NCI-H1105 treated with DMSO at 0.1 percent for 48 hours (cell line): ENCODE measurements at places on chromosomes 7 and 10.

DNA sequence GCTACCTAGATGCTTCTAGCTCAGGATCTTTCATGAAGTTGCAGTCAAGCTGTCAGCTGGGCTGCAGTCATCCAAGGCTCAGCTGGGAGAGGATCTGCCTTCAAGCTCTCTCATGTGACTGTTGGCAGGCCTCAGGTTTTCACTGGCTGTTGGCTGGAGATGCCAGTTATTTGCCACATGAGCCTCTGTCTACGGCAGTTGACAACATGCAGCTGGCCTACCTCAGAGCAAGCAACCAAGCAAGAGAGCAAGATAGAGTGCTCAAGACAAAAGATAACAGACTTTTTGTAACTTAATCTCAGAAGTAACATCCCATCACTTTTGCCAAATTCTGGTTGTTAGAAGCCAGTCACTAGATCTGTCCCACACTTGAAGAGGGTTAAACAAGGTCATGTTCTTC lies 125.8 kb downstream of the TPST1 start:
- no peak for DNase-seq

DNA sequence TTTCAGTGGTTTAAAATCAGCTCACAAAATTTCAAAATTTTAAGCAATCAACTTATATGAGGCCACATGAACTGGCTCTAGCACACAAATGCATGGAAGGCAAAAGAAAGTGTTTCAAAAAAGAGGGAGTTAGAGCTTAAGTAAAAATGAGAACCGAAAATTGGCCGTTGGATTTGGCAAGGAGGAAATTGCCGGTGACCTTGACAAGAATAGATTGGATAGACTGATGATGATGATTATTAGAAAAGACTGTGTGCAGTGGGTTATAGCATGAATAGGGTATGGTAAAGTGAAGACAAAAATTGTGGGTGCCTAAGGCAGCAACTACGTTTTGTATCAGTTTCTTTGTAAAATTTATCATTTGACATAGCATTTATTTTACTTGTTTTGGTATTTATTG lies 175.7 kb downstream of the SEMA3D start:
- DNase-seq, result no peak

- DNase-seq, result no peak
These were observed 172.3 kb upstream of the ADCY1 start for GRCh38 chr7:45401851-45402250.

DNA sequence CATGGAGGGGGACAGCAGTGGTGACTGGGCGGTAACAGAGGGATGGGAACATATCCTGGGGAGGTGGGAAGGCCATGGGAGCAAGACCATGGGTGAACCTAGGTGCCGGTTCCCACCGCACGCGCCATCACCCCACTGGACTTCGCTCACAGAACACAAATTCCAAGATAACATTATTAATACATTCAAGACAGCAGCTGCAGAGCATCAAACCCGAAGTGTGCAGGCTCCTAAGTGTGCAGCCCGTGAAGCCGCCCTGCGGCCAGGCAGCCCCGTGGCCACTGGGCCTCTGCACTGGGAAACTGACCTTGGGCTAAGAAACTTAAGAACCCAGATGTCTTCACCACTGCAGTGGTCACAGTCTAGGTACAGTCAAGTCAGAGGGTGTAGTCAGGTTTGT lies 42.8 kb upstream of the ZRANB1 start:
- DNase-seq, result no peak

GRCh38 chr10:118342638-118343020 lies 505 bp upstream of the FAM204A start:
- no peak for DNase-seq

DNA sequence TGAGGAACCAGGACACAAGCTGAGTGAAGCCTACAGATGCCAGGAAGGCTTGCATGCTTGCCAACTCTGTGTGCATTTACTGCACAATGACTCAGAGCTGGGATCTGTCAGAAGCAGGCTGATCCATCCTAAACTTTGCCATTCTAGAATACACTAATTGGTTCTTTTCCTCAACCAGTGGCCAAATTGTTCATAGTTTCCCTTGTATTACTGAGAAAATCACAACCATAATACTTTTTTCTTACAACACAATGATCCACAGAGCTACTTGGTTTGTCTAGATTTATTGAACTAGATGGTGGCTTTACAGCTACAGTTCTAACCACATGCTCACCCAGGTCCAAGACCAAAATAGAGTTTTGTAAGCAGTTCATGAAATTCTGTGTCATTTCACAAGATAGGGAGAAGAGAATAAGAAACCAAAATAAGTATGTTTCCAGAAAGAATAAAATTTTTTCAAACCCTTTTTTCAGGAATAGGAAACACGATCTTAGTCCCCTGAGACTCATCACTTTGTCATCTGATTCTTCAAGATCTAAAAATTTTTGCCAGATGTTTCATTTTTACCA lies 21.0 kb upstream of the LRRC17 start:
- DNase-seq, result no peak

- DNase-seq, result no peak
These were observed 27.5 kb upstream of the SMC3 start for GRCh38 chr10:110540031-110540430.

DNA sequence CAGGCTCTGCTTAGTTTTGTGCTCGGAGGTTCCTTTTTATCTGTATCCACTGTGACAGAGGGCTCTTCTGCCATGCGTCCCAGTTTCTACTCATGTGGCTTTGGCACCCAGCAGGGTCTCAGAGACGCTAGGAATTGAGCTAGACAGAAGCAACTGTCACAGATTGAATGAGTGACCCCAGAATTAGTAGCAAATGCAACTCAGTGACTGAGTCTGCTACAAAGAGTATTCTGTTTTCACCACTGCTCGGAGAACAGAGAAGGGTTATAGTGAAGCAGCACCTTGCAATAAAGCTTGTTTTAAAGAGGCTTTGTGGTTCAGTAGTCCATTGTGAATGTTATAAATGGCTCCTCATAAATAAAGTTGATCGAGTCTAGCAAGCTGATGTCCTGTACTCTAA lies 113.2 kb downstream of the DNAH11 start:
- DNase-seq, result no peak

- DNase-seq, result no peak
These were observed 66.3 kb upstream of the SLC25A13 start for GRCh38 chr7:96388166-96388565.

DNA sequence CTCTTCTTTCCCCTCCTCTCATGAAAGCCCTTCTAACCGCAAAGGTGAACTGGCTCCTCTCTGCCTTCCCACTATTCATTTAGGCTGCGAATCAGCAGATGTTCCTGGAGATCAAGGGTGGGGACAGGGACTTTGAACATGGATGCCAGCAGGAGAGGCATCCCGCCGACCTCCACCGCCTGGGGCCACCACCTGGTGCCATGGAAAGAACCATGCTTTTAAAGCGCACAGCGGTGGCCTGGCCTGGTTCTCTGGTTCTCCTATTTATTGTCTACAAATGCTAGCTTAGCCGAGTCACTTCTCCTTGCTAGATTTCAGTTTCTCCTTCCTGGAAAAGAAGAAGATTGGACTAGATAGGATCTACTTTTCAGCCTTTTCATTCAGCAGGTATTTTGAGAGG lies 43.2 kb upstream of the KCNMA1 start:
- no peak for DNase-seq

DNA sequence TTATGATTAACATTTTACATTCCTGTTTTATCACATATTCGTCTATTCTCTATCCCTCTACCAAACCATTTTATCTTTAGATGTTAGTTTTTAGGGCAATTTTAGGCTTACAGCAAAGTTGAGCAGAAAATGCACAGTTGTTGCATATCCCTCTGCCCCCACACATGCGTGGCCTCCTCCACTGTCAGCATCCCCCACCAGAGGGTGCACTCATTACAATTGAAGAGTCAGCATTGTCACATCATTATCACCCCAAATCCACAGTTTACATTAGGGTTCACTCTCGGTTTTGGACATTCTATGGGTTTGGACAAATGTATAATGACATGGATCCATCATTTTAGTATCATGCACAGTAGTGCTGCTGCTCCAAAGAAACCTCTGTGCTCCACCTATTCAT lies 86.4 kb downstream of the WDR37 start:
- DNase-seq, result no peak

- DNase-seq, result no peak
These were observed 35.1 kb downstream of the ZNF438 start for GRCh38 chr10:30996481-30997005.

- DNase-seq, result no peak
These were observed 667.3 kb downstream of the PHTF2 start for GRCh38 chr7:78465894-78466293.

GRCh38 chr10:80871083-80871482 lies 333.4 kb downstream of the SH2D4B start:
- DNase-seq, result no peak

GRCh38 chr10:127497685-127498084 lies 51.4 kb upstream of the NPS start:
- DNase-seq, result no peak

- no peak for DNase-seq
These were observed 99.8 kb upstream of the RET start for GRCh38 chr10:42977032-42977416.

GRCh38 chr7:147567043-147567442 lies 1023.5 kb upstream of the C7orf33 start:
- DNase-seq, result no peak

GRCh38 chr10:112728997-112729396 lies 221.1 kb upstream of the TCF7L2 start:
- DNase-seq, result no peak

DNA sequence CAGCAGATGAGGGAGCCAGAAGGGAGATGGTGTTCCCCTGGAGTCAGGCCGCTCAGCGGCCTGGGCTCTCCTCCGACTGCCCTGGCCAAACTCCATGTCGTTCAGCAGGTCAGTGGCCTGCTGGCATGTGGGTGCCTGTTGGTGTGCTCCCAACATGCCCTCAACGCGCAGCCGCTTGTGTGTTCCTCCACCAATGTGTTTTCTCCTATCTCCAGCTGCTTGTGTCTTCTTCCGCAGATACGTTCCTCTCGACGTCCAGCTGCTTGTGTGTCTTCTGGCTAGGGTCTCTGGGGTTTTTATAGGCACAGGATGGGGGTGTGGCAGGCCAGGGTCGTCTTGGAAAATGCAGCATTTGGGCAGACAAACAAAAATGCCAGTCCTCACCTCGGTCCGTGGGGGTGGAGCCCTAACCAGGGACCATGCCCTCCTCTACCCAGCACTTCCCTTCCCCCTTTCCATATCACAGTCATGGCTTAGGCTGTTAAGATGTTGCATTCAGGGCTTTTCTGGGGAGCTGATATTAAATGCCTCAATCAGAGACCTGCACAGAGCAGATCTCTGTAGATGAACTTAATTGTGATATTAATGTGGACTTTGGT lies 111.6 kb downstream of the TMEM178B start:
- DNase-seq, result no peak

- DNase-seq, result no peak
These were observed 38.6 kb upstream of the TNRC18 start for GRCh38 chr7:5462216-5462615.

DNA sequence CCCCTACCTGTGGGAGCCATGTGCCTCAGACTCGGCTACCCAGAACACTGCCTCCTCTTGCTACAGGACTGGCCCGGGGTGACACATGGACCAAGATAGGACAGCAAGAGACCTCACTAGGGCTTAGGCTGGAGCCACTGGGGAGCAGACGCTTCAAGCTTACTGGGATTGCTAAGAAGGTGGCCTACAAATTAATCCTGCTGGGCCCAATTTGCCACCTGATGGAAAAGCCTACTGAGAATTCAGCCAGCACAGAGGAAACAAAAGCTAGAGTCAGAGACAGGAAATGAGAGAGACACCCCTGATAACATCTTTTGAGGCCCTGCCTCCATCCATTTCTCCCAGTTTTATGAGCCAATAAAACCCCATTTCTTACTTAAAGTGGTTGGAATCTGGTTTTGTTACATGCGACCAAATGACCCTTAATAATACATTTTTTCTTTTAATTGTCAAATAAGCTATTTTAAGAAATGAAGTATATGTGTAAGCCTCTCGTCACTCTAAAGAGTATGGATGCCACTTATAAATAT lies 282.1 kb downstream of the CXCL12 start:
- DNase-seq, result no peak

DNA sequence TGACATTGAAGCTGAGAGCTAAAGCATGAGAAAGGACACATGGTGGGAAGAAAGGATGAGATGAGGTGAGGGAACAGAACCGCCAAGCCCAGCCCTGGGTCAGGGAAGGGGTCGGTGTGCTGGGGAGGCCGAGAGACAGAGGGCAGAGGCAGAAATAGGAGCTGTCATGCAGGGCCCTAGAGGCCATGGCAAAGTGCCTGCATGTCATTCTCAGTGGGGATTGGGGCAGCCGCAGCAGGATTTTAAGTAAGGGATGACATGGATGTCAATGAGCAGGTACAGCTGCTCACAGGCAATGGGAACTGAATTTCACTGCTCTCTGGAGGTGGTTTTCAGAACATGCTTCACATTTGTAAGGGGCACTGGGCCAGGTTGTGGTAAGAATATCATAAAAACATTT lies 227.4 kb downstream of the RAB11FIP2 start:
- no peak for DNase-seq

DNA sequence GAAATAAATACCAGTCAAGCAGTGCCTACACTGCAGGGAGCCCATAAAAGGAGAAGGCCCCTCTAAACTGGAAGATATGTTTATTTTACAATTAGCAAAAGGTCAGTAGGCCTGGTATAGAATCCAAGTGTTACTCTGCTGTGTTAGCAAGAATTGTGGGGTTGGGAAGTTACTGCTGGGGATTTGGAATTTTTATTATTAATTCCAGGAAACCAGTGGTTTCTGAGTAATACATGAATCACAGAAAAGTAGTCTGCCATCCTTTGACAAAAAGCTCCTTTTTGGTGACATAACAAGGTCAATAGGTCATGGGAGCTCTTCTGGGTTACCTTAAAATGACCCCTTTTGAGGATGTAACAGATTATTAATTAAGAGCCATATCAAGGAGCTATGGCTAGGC lies 67.4 kb downstream of the ZNF92 start:
- no peak for DNase-seq

DNA sequence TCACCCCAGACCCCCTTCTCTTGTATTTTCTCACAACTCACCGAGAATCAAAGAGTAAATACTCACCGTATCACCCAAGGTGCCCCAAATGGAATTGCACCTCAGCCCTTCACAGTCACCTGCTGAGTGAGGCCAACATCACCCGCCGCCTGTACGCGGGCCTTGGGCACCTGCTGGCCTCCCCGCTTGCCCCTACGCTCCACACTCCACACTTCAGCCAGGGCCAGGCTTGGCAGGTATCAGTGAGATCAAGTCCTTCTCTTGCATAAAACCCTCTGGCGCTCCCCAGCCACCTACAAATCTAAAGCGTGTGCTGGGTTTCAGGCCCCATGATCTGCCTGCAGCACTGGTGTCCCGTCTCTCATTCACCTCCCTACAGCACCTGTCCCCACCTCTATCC lies 300.6 kb downstream of the GFRA1 start:
- DNase-seq, result no peak

GRCh38 chr7:158281441-158281840 lies 306.2 kb downstream of the PTPRN2 start:
- no peak for DNase-seq

GRCh38 chr10:58531084-58531695 lies 18.5 kb downstream of the BICC1 start:
- DNase-seq, result peak; percentile 21

GRCh38 chr7:107392830-107393229 lies 77.0 kb upstream of the GPR22 start:
- no peak for DNase-seq
